Activated CD4-positive, CD25-positive, alpha-beta regulatory T cell treated with anti-CD3 and anti-CD28 coated beads, Interleukin-2, amount 50 U/mL, for 16 hours (primary cell): ENCODE measurements at places on chromosomes 3 and 15.

- DNase-seq, result no peak
Measured at GRCh38 chr3:114863848-114864247, 283.2 kb downstream of the ZBTB20 start.

DNA sequence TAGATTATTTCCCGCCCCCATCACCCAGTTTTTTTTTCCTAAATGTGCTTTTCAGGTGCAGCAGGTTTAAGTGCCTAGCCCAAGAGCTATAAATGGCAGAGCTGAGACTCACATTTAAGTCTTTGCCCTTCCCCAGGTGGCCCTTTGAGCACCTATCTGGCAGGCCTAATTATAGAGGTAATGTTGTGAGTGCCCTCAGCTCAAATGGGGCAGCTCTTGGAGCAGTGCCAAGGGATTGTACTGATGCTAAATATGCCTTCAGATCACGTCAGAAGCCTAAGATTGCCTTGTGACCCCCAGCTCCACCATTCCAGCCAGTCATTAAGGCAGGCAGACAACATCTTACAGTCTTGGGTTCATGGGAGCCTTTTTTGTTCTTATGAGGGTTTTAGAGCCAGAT, 159.5 kb downstream of the RPLP1 start:
- no peak for DNase-seq

GRCh38 chr3:12869035-12869621, 27.8 kb upstream of the RPL32 start:
- no peak for DNase-seq

- no peak for DNase-seq
Measured at GRCh38 chr3:97189835-97190234, 375.4 kb downstream of the EPHA6 start.

GRCh38 chr3:101976473-101976872, 127.2 kb downstream of the NFKBIZ start:
- no peak for DNase-seq

- no peak for DNase-seq
Measured at GRCh38 chr3:53491276-53491675, 3.1 kb upstream of the CACNA1D start.
